Activated naive CD4-positive, alpha-beta T cell (primary cell): ENCODE measurements at places on chromosomes 13 and 19.

GRCh38 chr19:46950526-46951170 is 69.0 kb upstream of the NPAS1 start:
- DNase-seq: no peak

DNA sequence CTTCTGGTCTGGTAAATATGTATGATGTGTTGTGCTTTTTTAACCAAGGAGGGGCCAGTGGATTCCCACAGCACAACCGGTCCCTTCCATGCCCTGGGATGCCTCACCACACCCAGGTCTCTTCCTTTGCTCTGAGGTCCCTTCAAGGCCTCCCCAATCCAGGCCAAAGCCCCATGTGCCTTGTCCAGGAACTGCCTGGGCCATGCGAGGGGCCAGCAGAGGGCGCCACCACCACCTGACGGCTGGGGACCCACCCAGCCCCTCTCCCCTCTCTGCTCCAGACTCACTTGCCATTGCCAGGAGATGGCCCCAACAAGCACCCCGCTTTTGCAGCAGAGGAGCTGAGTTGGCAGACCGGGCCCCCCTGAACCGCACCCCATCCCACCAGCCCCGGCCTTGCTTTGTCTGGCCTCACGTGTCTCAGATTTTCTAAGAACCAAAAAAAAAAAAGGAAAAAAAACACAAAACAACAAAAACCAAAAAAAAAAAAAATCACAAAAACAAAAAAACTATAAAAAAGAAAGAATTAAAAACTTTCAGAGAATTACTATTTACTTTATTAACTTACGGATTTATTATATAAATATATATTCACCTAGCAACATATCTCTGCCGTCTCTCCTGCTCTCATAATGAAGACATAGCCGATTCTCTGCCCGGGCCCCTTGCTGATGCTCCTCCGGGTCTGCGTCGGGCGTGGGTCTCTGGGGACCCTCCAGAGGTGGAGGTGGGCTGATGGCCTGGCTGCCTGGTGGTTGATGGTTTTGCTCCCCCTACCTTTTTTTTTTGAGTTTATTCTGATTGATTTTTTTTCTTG is 14.4 kb downstream of the CAPN12 start:
- peak; percentile 52 for DNase-seq

DNA sequence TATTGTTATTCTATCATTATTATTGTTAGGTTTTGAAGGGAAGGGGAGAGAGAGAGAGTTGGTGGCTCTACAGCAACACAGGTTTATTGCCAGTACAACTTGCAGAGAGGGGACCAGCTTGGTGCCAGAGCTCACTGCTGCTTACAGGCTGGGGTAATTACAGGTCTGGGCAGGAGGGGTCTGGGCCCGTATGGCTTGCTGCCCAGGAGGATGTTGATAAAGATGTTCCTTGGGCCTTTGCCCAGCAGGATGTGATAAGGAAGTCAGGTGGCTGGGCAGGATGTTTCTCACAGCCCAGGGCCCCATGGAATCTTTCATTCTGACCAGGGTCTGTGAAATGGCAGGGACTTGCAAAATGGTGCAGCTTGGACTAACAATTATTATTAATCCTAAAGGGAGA is 64.2 kb upstream of the ZNF599 start:
- DNase-seq: no peak

GRCh38 chr13:81487151-81487550 is 1146.2 kb upstream of the SPRY2 start:
- no peak for DNase-seq

GRCh38 chr19:30117636-30118145 is 175.7 kb downstream of the URI1 start:
- no peak for DNase-seq

DNA sequence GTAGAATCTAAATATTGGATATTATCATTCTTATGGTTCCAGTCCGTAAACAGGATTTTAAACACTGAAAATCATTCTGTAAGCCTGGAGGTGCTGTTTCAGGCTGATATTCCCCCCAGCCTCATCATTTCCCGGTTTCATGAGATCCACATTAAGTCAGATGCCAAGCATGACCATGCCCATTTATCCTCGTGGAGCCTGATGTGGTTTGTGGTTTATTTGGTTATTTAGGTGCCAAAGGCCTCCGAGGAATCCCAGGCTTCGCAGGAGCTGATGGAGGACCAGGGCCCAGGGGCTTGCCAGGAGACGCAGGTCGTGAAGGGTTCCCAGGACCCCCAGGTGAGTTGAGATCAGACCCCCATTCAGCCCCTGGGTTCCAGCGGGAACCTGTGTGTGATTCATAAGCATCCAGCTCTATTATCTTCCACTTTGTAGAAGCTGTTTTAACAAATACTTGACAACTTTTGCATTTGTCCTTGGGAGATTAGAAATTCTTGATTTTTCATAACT is 92.5 kb downstream of the RAB20 start:
- DNase-seq: no peak

- DNase-seq: no peak
These were observed 406.8 kb upstream of the HTR2A start for GRCh38 chr13:47303626-47304025.

- DNase-seq: no peak
These were observed 199.1 kb downstream of the DCT start for GRCh38 chr13:94280349-94280748.

DNA sequence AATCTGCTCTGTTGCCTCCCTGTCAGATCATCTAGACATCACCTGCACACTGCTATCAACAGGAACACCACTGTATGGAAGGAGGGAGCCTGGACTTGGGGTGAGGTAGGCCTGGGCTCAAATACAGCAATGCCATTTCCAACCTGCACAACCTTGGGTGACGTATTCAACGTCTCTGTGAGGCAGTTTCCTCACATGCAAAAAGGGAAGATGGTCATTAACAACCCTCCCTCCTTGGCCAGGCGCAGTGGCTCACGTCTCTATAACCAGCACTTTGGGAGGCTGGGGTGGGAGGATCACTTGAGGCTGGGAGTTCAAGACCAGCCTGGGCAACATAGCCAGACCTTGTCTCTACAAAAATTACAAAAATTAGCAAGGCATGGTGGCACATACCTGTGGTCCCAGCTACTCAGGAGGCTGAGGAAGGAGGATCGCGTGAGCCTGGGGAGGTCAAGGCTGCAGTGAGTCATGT is 13.1 kb downstream of the XRCC1 start:
- DNase-seq: no peak

- DNase-seq: no peak
These were observed 4.6 kb upstream of the EPHX3 start for GRCh38 chr19:15236886-15237285.

- DNase-seq: no peak
These were observed 85.0 kb downstream of the DOCK9 start for GRCh38 chr13:98892821-98893220.

- DNase-seq: no peak
These were observed 5.1 kb downstream of the GRK1 start for GRCh38 chr13:113672002-113672651.

GRCh38 chr19:8034178-8034525 is 18.4 kb upstream of the CCL25 start:
- no peak for DNase-seq

DNA sequence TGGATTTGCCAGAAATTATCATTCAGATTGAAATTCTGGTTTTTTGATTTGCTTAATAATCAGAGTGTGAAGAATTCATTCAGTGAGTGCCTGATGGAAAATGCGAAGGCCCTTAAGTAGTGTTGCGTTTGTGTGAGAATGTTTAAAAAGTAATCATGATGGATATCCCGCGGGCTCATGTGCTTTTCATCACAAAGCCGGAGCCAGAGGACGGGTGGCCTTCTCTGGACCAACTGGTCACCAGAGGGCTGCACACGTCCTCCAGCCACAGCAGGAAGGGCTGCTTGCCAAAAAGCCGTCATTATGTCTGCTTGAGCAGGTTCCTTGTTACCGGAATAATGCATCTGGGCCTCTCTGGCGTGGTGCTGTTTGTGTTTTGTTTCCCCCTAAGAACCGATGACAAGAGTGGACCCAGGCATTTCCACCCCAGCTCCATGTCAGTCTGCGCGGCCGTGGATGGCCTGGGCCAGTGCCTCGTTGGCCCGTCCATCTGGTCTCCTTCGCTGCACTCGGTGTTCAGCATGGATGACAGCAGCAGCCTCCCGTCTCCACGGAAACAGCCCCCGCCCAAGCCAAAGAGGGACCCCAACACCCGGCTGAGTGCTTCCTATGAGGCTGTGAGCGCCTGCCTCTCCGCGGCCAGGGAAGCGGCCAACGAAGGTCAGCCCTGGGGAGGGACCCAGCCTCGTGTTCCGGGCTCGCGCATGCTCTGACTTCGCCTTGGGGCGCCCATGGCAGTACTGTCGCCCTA is 497.7 kb downstream of the MYO16 start:
- DNase-seq: no peak

DNA sequence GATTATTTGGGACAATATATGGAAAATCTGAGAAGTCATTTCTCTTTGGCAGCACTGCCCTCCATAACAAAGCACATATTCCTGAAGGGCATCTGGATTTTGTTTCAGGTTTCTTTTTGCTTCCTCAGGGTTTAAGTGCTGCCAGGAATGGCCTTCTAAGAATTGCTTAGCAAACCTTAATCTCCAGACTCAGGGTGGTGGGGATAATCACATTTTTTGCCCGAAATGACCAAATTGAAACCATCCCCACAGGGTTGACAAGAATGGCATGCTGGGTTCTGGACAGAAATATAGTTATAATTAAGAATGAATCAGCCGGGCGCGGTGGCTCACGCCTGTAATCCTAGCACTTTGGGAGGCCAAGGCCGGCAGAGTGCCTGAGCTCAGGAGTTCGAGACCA is 6.4 kb upstream of the CDADC1 start:
- DNase-seq: no peak

- DNase-seq: no peak
These were observed 22.6 kb downstream of the POLR1D start for GRCh38 chr13:27644302-27644701.

DNA sequence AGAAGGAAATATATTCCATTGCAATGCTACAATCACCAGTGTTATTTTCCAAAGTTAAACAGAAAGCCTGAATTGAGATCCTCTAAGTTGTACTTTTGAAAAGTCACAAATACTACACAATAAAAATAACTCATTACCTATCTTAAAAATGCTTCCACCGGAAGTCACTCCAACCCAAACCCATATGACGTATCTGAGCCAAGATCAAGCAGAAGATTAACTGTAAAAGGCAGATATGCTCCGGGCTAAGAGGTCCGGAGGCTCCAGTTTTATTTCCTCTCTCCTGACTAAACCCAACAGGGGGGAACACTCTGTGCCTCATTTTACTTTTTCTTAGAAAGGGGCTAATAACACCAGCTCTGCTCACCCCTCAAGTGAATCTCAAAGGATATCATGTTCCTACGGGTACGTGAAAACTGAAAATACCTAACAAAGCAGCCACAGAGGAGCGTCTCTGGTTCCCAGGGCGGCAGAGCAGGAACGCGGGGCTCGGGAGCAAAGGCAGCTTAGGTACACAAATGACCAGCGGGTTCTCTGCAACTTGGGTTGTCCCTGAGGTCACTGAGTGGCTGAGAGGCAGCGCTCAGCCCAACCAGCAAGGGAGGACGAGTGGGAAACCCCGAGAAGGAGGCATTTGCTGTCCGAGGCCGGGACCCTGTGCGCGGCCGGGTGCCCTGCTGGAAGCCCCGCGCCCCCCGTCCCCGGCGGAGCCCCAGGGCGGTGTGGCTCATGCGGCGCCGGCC is 750 bp downstream of the RAB20 start:
- no peak for DNase-seq

DNA sequence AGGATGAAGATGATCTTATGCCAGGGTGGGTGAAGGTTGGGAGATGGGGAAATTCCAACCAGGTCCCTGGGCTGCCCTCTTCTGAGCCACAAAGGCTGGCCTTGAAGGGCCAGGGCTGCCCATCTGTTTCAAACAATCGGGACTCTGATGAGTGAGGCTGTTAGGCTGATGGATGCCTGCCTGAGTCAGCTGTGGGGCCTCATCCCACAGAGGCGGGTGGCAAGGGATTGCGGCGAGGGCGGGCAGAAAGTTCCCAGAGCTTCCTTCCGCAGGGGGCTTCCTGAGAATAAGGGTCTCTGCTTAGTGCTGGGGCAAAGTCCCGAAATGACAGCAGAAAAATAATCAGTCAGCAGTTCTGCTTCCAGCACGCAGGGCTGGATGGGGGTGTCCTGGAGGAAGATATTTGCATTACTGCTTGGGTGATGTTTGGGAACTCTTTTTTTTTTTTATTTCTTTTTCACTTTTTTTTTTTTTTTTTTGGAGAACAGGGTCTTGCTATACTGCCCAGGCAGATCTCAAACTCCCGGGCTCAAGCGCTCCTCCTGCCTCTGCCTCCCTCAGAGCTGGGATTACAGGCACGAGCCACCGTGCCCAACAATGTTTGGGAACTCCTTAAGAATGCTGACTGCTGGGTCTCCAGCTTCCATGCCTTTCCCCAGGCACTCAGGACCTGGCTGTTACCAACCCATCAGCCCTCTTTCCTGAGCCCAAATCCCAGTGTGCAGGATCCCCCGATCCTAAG is 14.1 kb downstream of the SH3GL1 start:
- DNase-seq: no peak

DNA sequence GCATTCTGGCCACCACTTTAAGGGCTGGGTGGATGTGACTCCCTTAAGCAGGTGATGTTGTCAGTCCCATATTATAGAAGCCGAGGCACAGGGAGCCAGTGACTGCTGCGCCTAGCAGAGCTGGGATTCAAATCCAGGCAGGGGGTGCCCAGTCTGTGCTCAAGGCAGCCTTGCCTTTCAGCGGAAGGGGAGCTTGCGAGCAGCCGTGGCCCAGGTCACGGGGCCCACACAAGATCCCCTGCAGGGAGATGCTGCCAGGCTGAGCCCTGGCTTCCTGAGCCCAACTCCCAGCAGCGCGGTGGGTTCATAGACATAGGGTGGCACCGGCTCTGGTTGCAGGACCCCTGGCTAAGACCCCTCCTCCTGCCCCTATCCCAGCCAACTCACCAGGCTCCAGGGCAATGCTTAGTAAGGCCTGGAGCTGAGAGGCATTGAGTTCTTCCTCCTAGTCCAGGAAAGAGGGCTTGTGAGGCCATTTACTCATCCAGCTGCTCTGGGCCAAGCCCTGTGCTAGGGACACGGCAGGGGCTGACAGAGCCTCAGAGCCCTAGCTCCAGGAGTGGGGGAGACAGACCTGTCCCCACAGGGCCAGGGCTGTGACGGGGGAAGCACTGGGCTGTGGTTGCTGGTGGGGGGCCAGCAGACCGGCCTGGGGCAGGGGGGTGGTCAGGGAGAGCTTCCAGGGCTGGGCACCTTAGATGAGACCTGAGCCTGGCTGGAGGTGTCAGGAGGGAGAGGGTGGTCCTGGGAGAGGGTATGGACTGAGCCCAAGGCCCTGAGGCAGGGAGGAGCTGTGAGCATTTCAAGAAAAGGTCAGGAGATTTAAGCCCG is 9.6 kb downstream of the CAPN12 start:
- no peak for DNase-seq

DNA sequence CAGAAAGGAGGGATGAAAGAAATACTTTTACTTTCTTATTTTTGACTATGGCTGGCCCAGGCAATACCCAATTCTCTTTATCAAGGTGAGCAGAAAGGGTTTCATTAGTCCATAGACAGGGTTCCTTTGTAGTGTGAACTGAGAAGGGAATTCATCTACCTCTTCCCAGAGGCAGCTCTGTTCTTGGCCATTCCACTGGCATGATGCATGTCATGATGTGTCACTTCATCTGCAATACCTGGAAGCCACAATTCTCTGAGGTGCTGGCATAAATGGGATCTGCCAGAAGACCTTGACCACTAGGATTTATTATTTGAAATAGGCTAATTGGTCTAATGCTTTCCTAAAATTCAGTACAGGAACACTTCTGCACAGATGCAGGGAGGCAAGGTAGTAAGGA is 542.8 kb downstream of the RFC3 start:
- no peak for DNase-seq
